NCI-H748 treated with DMSO at 0.1 percent for 48 hours (cell line): ENCODE measurements at places on chromosomes 6 and 20.
A peak's percentile ranks its signal among the peaks of the same experiment; 100 is the strongest.

GRCh38 chr20:25301357-25301920 is 53.6 kb downstream of the PYGB start:
- DNase-seq, result no peak

- DNase-seq, result peak; percentile 21
These were observed 12.6 kb upstream of the MUC21 start for GRCh38 chr6:30970946-30971345.

- DNase-seq, result no peak
These were observed 265.6 kb downstream of the SMOC2 start for GRCh38 chr6:168706471-168707177.

DNA sequence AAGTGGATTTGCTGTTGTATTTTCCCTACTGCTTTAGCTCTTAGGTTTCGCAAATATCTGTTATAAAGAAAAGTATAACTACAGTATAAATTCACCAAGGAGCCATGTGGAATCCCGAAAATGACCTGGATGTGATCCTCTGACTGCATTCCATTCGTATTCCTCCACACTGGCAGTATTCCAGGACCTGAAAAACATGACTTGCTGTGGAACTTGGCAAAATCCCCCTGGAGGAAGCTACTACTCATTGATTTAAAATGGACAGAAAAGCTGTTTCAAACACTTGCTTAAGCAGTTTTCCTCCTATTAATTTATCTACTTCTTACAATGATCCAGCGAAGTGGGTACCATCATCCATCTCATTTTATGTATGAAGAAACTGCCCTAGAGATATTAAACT is 13.3 kb upstream of the ENPP5 start:
- no peak for DNase-seq

GRCh38 chr6:15265787-15266186 is 19.9 kb downstream of the JARID2 start:
- DNase-seq, result no peak

GRCh38 chr6:140045116-140045515 is 670.7 kb upstream of the CITED2 start:
- DNase-seq, result no peak

DNA sequence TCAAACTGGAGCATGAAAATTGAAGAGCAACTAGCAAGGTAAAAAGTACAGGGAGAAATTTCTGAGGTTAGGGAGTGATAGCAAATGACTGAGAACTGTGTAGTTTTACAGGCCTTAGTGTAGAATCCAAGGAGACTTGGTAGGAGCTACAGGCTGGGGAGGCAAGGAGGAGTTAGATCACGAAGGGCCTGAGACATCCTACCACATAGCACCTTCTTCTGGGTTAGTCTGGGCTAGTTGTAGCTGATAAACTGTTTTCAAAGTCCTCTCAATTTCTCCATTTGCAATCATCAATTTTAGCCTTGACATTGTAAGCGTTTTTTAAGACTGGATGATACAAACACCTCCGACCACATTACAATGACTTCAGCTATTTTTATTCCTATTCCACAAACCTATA is 209.7 kb downstream of the TMEM200A start:
- DNase-seq, result no peak

GRCh38 chr6:74717591-74717990 is 488.3 kb downstream of the COL12A1 start:
- DNase-seq, result no peak

DNA sequence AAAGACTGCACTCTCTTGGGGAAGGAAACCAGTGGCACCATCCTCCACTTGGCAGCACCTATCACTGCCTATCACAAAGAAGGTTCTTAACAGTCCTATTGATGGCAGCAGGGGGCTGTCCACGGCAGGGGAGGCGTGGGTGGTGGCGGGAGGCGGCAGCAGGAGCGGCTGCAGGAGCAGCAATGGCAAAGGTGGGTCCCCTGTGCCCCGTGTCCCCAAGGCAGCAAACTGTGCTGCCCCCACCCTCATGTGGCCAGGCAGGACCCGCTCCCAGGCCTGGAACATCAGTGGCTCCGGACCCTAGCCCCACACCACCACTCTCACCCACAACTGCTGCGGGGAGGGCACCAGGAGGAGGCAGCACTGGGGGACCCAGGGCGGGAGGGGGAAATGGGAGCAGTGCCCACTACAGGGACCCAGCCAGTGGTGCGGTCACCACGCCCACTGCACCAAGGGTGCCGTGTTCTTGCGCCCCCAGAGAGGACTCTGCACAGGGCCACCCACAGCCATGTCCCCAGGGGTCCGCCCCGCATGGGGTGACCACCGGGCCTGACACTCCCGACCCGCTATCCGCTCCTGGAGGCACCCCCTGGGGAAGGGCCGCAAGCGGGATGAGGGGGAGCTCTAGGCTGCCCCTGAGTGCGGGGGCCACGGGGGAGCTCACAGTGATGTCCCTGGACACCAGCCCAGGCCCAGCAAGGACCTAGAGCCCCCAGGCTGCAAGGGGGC is 54.6 kb downstream of the GMDS start:
- DNase-seq, result no peak

DNA sequence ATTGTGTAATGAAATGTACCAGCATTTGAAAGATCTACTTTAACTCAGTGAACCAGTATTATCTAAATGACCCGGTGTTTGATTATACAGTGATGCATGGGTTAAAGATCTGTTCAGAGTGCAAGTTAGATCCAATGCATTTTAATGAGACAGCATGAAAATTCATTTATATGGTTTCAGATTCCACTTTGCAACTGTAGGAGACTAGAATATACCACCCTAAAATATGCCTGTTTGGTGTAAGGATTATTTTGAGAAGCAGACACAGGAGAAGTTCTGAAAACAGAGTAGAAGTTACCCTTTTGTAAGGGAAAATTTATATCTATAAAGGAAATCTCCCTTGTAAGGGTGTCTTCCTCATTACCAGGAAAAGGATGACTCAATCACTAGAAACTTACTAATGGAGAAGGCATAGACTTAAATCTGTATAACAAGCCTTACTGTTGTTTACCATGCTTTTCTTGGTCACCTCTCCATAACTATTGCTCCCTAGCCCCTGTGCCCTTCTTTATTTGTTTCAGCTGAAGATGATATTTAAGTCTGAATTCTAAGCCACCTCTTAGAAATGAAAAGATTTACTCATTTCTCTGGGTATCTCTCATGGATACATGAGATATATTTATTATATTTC is 105.4 kb downstream of the NCOA3 start:
- no peak for DNase-seq

DNA sequence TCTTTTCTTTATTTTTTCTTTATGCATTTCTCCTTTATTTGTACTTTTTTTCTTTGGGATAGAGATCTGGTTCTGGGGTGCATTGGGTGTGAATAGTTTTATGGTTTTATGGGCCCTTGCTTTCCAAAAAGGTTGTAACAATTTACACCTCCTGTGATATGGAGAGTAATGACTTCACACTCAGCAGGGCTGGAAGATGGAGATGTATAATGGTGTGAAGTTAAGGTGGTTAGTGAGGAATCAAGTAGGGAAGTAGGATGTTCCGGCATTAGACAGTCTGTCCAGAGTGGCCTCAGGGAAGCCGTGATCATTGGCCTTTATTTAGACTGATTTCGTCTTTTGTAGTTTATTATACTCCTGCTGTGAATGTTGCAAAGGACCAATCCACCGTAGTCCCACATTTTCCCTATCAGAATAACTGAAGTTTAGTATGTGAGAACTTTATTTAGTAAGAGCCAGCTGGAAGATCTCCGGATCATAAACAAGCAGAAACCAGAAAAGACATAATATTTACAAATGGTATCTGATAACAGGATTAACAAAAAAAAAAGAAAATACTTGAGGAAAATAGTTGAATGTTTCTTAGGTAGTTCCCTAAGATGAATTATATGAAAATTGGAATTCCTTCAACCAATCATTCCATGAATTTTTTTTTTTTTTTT is 255.5 kb downstream of the TBC1D7 start:
- no peak for DNase-seq

DNA sequence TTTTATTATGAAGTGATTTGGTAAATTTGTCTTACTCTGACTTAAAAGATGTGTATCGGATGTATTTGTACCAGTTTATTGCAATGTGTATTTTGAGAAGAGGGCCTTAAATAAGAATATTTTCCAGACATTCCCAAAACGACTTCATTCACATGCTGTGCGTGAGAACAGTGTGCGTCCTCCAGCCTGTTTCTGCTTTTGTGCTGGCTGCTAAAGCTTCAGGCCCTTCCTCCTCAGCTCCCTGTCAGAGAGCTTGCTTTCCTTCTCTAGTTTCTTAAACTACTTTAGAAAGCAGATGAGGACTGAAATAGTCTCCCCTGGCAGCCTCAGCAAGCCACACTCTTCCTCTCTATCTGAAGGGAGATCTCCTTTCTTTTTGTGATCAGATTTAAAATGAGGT is 157.8 kb downstream of the SAMD5 start:
- DNase-seq, result no peak

DNA sequence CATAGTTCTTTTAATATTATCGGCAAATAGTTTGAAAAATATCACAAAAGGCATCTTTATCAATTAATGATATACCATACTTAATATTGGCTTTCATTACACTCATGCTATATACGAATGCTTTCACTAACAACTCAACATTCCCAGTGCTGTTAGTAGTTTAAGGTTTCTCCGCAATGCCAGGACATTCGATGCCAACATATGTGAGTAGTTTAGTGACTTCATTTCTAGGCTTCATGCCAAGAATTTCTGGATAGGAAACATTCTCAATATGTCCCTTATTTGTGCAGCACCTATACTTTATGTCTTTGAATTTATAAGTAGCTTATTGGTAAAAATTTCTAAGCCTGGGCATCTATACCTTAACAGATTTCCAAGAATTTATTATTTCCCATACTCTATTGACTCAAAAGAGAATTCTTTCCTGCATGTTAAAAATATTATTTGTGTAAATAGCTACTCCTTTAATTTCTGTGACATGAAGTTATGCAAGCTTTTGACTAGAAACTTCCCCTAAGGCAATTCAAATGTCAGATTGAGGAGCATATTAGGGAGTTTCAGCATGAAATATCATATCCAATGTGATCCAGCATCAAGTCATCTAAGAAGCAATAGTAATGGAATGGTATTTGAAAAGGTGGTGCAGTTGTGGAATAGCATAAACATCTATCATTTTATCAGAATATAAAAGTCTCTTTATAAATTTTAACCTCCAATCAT is 236.0 kb upstream of the STXBP5 start:
- DNase-seq, result no peak

DNA sequence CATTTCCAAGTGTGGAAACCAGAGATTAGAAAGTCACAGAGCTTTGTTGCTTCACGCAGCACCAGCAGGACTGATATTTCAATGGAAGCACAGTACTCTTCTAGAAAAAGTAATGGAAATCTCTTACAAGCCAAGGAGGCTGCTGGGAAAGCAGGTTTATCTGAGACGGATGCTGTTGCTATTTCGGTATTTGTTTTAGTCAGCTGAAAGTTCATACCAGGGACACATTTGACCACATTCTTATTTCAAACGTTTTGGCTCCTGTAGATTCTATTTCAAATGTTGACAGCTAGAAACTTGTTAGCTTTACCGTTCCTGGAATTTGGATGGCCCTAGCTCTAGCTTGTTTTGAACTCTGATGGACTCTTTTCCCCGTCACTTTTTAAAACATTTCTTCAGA is 3.7 kb upstream of the TMEM242 start:
- DNase-seq, result no peak

DNA sequence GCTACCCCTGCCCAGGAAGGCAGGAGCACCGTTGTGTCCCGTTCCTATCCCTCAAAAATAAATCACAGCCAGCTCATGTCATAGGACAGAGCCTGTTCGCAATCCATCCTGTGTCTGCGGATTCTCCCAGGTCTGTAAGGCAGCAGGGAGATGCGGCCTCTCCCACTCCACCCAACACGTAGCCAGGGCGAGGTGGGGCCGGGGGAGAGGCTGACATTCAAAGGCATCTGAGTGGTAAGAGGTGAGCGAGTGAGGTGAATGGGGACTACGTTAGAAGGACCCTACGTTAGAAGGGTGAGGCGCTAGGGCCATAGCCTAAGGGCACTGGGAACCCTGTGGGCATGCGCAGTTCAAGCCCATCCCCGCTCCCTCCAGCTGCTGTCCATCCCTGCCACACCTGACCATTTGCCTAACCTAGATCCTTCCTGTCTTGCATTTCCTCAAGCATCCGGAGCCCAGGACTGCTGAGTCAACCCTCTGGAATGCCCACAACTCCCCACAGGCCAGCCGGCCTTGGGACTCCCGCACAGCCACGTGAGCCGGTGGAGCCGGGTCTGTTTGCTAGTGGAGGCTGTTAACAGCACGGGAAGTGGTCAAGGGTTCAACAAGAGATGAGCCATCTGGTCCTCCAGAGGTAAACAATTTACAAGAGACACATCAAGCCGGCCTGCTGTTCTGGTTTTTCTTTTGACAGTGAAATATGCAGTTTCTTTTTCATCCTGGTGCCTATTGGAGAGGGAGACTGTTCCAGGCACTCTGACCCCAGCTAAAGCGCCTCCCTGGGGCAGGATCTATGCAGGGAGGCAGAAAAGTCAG is 45.9 kb downstream of the RIPOR3 start:
- no peak for DNase-seq

DNA sequence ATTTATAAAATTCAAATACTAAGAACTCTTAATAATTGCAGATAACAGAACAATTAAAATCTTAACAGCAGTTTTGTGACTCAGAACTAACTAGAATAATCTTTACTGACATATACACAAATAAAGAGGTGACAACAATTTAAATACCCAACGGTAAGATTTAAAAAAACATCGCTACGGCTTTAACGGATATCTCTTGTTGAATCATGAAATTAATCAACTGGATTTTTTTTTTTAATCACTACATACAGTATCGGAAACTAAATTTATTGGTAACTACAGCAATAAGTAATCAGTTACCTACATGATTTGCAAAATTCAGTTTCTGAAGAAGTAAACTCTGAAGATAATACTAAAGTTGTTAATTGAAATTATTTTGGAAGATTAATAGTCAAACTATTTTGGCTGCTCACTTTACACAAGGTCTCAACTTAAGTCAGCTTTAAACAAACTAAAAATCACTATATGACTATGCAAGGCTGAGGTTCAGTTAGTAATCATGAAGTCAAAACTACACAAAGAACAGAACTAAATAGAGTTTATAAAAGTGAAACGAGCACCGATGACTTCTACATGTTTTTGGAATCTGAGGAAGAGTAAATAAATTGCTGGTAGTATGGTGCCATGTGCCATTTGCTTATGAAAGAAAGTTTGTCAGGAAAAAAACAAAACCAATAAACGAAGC is 128.8 kb downstream of the HUS1B start:
- DNase-seq, result no peak

GRCh38 chr6:155310596-155310995 is 3.7 kb downstream of the TFB1M start:
- no peak for DNase-seq

DNA sequence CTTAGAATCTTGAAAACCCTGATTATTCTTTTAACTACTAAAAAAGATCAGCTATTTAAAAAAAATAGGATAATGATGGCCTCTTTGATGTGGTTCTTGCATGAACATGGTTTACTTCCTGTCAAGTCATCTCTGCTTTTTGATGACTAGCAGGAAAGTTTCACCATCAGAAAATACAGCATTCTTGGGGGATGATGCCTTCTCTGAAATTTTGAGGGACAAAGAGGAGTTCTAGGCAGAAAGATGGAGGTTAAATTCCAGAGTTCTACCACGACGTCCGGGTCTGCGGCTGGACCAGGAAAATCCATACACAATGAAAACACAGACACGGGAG is 130.4 kb downstream of the OLIG3 start:
- DNase-seq, result no peak

GRCh38 chr6:157099912-157100593 is 223.3 kb downstream of the TMEM242 start:
- no peak for DNase-seq
